ENCODE measurements at places on chromosomes 2 and 18.

GRCh38 chr2:181426672-181427071 is 30.5 kb upstream of the ITGA4 start:
- no peak for DNase-seq

DNA sequence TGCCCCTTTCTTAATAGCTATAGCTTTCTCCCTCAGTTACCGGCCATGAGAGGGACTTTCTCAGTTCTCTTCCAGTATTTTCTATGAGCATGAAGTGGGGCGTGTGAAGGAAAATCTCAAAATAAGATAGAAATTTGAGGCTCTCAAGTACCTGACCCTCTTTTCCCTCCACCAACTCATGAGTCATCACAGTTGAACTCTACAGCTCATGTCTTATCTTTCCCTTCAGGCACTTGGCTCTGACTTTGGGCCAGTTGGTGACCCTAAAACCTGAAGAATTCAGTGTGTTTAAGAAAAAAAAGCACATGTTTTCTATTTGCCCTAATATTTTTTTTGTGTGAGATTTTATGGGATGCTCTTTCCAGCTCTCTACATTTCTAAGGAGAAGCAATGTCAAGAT is 896.7 kb upstream of the ZEB2 start:
- no peak for DNase-seq

DNA sequence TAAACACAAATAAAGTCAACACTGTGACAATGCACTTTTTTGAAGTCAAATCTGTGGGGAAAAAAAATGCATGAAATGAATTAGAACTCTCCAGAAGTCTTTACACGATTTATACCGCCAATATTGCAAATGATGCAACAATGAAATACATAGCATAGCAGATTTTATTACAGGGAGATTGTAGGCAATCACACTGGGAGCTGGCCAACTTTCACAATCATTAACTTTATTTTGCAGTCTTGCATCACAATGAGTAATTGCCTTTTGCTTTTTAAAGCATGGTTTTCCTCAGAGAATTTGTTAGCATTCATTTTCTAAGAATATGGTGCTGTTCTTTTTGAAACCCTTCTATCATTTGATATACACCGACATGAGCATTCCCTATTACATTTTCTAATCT is 366.4 kb upstream of the FSIP2 start:
- no peak for DNase-seq

- no peak for DNase-seq
Measured at GRCh38 chr2:240355962-240356361, 79.5 kb upstream of the GPC1 start.

GRCh38 chr2:215370112-215370965 is 58.5 kb downstream of the ATIC start:
- no peak for DNase-seq

GRCh38 chr2:236209996-236210395 is 41.8 kb upstream of the GBX2 start:
- DNase-seq, result no peak

DNA sequence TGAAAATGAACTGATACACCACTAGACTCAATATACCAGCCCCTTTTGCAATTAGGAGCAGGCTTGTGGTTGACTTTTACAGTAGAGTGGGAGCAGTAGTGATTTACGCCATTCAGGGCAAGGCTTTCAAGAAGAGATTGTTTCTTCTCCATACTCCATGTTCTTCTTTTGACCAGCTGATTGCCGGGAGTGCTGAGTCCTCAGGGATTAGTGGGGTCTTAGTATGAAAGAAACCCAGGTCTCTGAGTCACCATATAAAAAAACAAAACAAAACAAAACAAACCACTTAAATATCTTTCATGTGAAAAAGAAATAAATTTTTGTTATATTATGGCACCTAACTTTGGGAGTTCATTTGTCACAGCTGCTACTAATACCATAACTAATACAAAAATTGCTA is 465.6 kb upstream of the TRIB2 start:
- DNase-seq, result no peak

- DNase-seq, result no peak
Measured at GRCh38 chr2:105038383-105039061, 653 bp downstream of the MRPS9 start.

All from ascending aorta (tissue), 2 donors.